Mucosa of descending colon (tissue), 3 donors: ENCODE measurements at places on chromosomes 16 and 17.

DNA sequence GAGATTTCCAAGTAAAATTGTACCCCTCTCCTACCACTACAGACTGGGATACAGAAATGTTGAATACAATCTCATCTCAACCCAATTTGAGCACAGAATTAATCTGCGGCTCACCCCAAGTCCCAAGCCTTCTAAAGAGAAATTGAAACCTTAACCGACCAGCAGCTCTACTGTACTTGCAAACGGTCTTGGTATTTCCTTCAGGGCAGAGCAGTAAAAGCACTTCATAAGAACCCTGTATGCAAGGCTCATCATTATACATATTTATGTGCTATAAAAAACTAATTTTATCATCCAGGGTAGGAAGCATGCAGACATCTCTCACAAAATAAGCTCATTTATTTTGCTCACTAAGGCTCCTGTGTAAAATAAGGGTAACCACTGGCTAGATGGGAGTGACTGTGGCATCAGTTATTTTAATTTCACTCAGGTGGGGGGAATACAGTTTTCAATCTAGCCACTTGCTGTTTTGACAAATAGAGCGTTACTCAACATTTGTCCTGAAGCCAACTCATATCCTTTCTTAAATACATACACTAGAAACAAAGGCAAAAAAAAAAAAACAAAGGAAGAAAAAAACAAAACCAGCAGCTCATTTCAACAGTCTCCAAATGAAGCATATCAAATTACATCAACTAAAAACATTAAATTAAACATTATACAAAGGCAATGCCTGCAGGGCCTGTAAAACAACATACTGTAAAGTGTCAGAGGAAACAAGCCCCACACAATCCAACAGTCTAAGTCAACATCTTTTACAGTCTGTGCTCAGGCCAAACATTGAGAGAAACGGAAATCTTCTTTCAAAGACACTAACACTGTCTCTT is 65.0 kb downstream of the PARN start:
- no peak for DNase-seq

GRCh38 chr17:67605256-67605912 is 112.4 kb upstream of the NOL11 start:
- DNase-seq = no peak

DNA sequence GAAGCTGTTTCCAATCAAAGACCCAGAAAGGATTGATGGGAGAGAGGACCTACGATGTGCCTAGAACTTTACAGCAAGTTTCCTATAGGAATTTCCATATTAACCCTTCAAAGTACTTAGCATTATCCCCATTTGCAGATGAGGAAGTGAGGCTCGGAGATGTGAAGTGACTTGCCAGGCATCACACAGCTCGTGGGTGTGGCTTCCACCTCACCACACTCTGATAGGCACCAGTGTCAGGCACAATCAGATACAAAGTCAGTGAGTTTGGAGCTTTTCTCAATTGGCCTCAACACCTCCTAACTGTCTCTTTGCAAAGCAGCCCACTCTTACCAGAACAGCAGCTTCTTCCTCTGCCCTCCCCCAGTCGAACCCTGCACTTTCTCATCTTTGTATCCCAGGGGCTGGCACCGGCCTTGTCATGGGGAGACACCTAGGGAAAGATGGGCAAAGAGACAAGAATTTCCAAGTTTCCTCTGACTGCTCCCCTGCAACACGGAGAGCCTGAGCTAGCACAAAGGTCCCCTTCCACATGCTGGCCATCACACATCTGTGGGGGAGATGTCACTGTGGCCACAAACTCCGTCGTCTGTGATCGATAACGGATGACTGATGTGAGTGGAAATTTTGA is 37.4 kb upstream of the CCL1 start:
- no peak for DNase-seq

DNA sequence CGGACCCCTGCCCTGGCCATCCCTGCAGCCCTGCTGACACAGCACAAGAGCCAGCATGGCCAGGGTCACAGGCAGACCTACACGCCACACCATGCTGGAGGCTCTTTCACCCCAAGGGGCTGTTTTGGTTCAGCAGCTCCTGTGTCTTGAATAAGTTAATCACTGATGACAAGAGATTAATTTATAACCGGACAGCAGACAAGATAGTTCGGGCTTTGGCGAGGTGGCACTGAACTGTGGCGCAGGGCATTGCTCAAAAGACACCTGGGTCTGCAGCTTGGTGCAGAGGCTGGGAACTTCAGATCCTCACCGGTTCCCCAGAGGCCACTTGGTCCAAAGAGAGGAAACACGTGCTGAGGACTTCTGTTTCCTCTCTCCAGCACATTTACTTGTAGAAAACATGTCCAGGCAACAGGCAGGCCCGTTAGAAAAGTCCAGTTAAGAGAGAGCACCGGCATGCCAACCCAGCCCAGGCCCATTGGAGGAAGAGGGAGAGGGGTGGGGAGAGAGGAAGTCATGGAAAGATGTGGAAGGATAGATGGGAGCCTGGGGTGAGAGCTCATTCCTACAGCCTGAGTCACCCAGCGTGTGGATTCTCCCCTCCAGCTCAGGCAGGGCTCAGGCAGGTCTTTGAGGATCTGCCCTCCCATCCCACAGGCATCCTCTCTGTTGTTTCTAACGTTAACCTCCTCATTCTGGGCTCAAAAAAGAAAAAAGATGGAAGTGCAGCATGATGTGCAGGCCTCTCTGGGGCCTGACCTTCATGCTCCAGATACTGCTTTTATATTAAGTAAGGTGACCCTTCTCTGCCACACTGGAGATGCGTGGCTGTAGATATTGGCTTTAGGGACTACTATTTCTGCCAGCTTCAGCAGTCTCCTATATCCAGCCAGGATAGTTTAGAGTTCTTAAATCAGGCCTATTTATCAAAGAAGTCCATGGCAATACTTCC is 80.0 kb upstream of the HNF1B start:
- no peak for DNase-seq

GRCh38 chr16:64880994-64881393 is 240.9 kb downstream of the CDH11 start:
- no peak for DNase-seq

GRCh38 chr16:35744084-35744483 is 2284.7 kb downstream of the TP53TG3F start:
- DNase-seq = no peak

GRCh38 chr16:74030000-74030706 is 266.5 kb upstream of the PSMD7 start:
- DNase-seq = peak; percentile 72

DNA sequence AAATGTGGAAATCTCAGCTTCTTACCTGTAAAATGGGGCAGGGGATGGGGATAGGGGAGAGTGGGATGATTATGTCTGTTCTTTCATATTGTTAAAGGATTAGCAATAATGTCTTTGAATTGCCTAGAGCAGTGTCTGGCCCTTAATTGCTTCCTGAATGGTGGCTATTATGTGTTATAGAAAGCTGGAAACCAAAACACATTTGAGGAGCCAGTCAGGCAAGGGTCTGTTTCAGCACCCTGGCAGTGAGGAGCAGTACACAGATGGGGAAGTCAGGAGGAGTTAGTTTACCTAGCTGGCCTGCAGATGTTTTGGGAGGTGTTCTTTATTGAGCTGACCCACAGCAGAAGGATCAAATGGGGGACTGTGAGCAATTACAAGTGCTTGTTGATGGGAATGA is 63.0 kb downstream of the NUP93 start:
- no peak for DNase-seq

DNA sequence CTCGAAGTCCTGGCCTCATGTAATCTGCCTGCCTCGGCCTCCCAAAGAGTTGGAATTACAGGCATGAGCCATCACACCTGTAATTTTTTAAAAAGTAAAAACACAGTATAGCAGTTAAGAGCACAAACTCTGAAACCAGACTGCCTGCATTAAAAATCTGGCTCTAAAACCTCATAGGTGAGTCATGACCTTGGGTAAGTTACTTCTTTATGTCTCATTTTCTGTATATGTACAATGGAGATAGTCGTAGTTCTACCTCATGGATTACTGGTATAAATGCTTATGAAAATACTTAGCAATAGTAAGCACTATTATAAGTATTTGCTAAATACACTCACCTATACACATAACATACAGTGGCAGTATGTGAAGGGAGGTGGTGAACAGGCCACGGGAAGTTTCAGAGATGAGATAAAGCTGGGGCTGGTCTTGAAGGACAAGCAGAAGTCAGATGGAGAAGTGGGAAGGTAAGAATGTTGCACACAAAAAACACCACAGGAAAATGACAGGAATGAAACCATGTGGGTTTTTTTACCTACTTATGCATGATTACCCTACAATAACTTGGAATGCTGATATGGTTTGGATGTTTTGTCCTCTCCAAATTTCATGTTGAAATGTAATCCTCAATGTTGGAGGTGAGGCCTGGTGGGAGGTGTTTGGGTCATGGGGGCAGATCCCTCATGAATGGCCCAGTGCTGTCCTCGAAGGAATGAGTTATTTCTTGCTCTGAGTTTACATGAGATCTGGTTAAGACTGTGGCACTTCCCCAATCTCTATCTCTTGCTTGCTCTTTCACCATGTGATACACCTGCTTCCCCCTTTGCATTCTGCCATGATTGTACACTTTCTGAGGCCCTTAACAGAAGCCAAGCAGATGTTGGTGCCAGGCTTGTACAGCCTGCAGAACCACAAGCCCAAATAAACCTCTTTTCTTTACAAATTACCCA is 33.9 kb downstream of the ZNF652 start:
- DNase-seq = no peak

DNA sequence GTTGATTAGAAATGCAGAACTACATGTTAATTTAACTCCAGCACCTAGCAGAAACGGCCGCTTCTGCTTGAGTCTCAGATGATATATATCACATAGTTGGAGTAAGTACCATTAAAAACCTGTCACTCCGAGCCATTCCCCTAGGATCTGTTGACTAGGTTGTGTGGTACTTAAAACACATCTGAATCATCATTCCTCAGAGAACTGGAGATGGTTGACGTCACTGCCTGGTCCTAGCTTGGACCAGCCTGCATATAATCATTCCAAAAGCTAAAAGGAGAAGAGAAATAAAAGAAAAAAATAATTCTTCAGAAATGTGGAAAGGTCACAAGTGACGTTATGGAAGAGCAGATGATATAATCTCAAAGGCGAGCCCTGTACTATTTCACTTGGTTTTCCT is 31.3 kb upstream of the RASL10B start:
- DNase-seq = no peak

DNA sequence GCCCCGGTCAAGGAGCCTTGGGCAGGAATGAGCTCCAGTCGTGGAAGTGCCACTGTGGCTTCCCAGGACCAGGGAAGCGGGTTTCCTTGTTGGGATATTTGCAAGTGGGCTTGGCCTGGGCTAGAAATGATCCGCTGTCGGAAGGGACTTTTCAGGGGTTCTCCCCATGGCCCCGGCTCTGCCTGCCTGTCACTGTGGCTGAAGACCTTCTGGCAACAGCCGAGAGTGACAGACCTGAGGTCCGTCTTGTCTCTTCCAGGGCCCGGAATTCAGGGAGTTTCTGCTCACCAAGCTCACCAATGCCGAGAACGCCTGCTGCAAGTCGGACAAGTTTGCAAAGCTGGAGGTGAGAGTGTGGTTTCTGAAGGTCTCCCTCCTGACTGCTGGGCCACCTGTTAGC is 57.7 kb downstream of the OR1D5 start:
- peak; percentile 29 for DNase-seq

- DNase-seq = no peak
These were observed 120.9 kb downstream of the PRKCA start for GRCh38 chr17:66423056-66423955.

GRCh38 chr17:77214328-77214727 is 73.6 kb downstream of the SEC14L1 start:
- DNase-seq = peak; percentile 29

DNA sequence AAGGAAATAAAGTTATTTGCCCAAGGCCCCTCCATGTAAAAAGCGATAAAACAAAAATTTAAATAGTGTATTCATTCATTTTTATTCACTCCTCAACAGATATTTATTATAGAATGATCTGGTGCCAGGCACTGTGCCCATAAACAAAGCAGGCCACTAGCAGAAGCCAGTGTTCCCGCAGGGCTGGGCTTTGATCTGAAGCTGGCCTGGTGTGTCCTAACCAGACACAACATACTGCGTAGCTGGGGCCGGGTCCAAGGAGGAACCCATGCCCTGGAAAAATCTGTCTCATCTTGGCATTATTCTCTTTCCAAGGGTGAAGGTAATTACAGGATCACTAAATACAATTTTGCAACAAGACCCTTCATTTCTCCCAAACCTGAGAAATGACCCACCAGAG is 537.4 kb upstream of the CDH5 start:
- DNase-seq = no peak

DNA sequence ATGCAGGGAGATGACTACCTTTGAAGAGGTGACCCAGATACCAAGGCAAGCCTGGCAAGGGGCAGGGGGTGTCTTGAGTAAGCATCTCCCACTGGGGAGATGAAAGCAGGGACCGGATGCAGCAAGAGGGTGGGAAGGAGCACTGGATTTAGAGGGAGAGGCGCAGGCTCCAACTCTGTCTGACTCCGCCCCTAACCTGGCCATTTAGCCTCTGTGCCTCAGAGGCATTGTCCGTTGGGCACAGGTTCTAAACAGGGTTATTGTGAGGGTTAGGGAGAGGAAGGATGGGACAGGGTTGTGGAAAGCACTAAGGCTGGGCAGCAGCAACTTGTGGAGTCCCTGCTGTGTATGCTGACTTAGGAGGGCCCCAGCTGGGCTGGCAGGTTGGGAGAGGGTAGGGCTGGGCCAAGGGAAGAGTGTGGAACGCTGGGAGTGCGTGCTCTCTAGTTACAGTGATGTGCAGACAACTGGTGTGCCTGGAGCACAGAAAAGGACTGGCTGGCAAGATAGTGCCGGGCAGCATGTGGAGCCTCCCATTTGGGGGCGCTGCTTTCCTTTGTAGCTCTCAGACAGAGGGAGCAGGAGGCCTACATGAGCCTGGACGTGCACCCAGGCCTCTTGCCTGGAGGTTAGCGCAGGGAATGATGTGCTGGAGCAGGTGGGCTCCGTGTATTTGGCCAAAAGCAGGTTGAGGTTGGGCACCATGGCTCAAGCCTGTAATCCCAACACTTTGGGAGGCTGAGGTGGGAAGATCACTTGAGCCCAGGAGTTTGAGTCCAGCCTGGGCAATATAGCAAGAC is 26.2 kb downstream of the TBX2 start:
- peak; percentile 57 for DNase-seq

- DNase-seq = no peak
These were observed 695.9 kb upstream of the CDH8 start for GRCh38 chr16:62732092-62732491.
